ENCODE measurements at places on chromosomes 16 and 17.

GRCh38 chr17:70658840-70659239 is 489.5 kb downstream of the KCNJ2 start:
- DNase-seq, result no peak

GRCh38 chr16:86707171-86707570 is 128.8 kb downstream of the FOXL1 start:
- DNase-seq, result no peak

GRCh38 chr16:8522757-8523156 is 67.6 kb downstream of the TMEM114 start:
- peak; percentile 21 for DNase-seq

DNA sequence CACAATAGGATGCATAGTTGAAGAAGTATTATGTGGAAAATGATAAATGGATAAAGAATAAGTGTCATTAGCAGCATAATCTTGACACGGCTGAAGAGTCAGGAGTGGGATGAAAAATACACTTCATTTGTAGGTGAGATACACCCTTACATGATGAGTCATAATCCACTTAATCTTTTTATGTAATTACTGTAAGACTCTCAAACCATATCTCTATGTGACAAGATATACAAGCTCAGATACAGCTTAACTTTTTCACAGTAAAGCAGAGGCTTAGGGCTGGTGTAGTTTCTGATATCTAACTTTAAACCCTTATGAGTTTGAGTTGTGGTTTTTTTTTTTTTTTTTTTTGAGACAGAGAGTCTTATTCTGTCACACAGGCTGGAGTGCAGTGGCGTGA is 101.2 kb downstream of the FTO start:
- no peak for DNase-seq

GRCh38 chr16:30829130-30830071 is 42.4 kb upstream of the ZNF629 start:
- DNase-seq, result no peak

- DNase-seq, result no peak
Measured at GRCh38 chr17:13563866-13564265, 37.9 kb downstream of the HS3ST3A1 start.

GRCh38 chr17:63191610-63192009 is 225.6 kb downstream of the TANC2 start:
- peak; percentile 82 for DNase-seq

DNA sequence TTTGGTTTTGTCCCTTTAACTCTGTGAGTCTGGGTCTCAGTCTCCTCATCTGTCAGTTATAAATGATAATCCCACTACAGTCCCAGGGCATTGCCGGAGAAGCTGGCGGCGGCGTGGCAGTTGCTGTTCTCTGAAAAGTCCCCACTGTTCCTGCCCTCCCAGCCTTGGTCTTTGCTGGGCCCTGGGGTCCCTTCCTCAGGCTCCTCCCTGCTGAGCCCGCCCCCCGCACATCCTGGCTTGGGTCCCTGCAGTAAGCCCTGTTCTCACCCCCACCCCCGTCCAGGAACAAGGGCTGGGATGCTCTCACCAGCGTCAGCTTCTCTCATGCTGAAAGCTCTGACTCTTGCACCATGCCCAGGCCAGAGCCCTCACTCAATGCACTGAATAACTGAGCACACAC is 35.3 kb upstream of the PEMT start:
- no peak for DNase-seq

GRCh38 chr17:273981-274832 is 78.4 kb downstream of the RPH3AL start:
- no peak for DNase-seq

GRCh38 chr17:49486012-49486641 is 9.0 kb upstream of the NGFR start:
- DNase-seq, result peak; percentile 81
